ENCODE measurements at places on chromosomes 3 and 15.
A peak's percentile ranks its signal among the peaks of the same experiment; 100 is the strongest.

DNA sequence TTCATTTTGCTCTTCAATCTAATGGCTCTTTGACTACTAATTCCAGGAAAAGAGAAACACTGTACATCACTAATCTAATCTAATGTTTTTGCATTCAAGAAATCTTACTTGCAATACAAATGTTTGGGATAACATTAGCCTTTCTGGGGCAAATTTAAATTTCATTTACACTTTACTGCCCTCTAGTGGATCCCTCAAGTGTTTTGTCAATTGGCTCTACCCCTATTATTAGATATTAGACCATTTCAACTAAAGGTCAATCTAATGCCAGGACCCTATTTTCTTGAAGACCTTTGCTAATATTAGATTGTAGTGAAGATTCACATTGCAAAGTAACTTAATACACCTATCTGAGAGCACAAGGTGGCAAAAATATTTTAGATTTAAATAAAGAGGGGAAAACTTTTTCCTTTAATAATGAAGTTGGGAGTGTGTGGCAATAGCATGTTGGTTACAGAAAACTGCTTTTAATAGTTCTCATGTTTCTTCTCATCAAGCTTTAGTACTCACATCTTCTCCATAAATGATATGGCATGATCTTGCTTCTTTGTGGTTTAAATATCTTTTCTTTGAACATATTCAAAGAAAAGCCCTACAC is 5.0 kb downstream of the C2CD4A start:
- DNase-seq, result no peak

DNA sequence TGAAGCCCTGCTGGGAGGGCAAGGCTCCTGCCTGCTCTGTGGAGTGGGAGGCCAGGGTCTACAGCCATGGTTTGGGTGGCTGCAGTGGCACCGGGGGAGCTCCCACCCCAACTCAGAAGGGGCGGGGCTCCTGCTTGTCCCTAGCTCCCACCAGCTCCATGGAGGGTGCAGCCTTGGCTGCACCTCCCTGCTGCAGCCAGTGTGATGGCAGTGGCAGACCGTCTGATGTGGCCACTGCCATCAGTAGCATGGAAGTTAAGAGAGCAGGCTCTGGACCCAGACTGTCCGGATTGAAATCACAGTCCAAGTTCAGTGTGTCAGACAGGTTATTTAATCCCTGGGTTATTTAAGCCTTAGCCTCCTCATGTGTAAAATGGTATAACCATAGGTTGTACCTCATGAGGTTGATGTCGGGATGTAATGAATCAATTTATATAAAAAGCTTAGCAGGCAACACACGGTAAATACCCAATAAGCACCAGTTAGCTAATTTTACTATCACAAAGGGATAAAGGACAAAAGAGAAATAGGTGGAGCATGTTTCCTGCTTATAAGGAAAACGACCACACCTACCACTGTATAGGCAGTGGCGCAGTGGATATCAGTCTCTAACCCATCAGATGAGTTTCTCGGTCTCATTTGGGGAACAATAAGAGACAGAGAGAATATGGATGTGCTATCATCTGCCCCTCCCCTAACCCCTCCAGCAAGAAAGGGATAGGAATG is 13.1 kb upstream of the NR1I2 start:
- DNase-seq, result no peak

- DNase-seq, result no peak
Observed at GRCh38 chr3:57118254-57118653, 46.9 kb downstream of the IL17RD start.

DNA sequence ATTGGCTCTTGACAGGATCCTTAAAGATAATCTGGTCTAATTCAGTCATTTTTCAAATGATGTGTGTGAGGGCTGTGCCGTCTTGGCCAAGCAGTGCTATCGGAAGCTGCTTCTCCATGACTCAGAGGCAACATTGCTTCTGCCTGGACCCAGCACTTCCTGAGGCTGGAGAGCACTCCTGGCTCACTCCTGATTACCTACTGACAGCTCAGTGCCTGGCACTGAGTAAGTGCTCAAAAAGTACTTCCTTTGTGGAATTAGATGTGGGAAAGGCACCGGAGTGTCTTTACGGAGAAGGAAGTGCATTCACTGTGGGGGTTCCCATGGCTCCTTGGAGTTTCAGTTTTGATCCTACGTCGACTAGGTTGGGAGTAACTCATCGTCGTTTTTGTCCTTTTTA is 86.9 kb upstream of the UBE3A start:
- DNase-seq, result no peak

- peak; percentile 49 for DNase-seq
Observed at GRCh38 chr15:90191794-90192509, 9.2 kb upstream of the SEMA4B start.

DNA sequence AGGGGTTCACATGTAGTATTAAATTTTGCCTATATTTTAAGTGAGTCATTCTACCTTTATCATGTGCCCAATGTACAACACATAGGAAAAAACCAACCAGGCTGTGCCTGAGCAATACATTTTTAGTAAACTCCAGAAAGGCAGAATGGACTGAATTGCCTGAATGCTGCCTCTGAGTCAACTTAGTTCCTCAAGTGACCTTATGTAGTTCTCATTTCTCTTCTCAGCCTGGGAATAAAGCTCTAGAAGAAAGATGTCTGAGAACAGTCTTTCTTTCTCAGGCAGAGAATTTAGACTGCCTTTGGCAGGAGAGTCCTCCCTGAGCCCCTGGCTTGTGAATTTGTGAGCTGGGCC is 13.0 kb downstream of the ST3GAL6 start:
- no peak for DNase-seq

DNA sequence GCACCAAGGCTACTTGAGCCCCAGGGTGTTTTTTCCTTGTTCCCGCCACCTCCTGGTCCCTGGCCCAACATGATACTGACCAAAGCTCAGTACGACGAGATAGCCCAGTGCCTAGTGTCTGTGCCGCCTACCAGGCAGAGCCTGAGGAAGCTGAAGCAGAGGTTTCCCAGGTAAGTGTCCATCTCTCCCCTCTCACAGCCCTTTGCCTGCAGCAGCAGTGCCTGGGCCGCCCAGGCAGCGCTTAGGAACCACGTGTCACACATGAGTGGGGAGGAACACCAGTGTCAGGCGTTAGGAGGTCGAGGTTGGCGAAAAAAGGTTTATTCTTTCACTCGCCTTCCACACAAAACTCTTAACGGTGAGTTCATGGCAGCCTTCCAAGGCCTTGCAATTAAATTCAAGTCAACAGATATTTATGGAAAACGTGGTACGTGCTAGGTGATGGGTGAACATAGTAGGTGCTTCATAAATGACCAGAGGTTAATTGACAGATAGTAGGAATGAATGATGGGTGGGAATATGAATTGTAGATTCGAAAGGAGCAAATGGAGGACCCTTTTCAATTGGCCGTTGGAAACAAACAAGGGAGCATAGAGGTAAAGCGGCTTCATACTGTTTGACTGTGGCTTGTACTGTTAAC is 486 bp downstream of the CDIN1 start:
- DNase-seq, result peak; percentile 6

- no peak for DNase-seq
Observed at GRCh38 chr15:33242669-33243191, 48.2 kb upstream of the FMN1 start.

DNA sequence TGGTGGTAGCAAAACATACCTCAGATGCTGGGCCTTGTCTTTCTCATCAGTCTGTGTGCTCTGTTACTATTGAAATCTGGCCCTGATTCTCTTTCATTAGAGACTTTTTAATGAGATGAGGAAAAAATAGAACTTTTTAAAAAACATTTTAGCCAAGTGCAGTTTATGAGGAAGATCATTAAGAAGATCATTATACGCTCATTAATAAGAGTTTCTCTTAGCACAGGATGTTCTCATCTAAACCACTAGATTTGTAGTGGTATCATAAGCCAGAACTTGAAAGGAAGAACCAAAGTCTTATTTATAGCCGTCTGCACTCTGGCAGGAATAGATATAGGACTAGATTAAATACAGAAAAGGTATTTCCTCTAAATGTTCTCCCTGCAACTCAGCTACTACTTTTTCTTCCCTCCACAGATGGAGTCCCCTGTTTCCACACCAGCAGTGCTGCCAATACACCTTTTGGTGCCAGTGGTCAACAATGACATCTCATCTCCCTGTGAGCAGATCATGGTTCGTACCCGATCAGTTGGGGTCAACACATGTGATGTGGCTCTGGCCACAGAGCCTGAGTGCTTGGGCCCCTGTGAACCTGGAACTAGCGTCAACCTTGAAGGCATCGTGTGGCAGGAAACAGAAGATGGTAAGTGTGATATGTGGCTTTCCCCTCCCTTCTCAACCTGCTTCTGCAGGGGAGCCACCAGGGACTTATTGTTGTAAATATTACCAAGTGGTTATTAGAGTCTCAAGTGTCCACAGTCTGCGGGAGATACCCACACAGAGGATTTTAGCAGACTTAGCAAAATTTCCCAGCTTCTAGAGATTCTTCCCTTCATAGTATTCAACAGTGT is 152.8 kb downstream of the RBPMS2 start:
- DNase-seq, result no peak

DNA sequence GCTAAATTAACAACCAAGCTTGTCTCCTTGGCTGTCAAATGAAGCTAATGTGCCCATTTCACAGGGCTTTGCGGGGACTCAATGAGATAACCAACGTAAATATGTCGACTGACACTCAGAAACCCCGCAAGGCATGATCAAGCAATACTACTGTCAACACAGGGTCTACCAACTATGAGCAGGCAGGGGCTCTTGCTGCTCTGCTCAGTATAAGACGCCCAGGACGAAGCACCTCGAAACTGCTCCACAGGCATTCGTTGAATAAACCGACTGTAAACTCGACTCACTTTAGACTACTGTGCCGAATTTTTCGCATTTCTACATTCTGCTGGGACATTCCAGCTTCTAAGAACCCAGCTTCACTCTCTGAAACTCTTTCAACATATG is 55.0 kb downstream of the FEZF2 start:
- no peak for DNase-seq

GRCh38 chr15:78675617-78676360 is 34.8 kb upstream of the CHRNB4 start:
- DNase-seq, result no peak

DNA sequence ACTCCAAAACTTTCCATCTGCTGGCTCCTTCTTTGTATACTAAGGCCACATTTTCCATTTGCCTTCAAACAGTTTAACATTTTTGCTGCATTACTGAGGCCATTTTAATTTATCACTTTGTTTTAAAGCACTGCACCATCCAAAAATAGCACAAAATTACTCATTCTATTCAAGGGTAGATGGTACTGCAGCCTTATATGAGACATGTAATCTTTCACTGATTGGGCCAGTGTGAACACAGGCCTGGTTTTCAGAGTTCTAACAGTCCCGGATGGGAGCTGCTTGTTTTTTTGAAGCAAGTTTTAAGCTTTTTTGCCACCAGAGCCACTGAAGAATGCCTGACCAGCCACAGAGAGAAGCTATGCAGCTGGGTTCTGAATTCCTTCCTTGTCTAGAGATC is 172.3 kb upstream of the TSC22D2 start:
- DNase-seq, result no peak

- no peak for DNase-seq
Observed at GRCh38 chr3:163523375-163523774, 1554.9 kb downstream of the SI start.

GRCh38 chr15:91468871-91469580 is 369.0 kb downstream of the SV2B start:
- no peak for DNase-seq

- DNase-seq, result no peak
Observed at GRCh38 chr3:16975083-16975482, 90.3 kb downstream of the PLCL2 start.

DNA sequence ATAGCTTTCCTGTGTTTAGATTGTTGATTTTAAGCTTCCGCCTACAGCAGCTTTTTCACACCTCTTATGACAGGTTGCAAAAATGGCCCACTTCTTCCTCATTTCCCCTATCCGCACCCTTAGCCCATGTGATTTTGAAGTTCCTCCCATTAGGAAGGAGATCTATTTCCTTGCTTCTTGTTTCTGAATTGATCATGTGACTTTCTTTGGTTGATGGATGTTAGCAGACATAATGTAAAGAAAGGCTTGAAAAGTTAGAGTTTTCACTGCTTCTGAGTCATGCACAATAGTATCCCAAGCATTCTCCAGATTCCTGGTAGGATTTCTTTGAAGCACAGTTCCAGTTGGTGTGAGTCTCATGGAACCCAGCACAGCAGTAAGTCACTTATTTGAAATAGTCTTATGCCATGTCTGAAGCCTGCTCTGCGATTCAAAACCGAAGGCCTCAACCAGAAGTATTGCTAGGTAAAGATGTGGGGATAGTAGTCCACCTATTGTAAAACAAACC is 76.6 kb downstream of the EDEM1 start:
- DNase-seq, result no peak

DNA sequence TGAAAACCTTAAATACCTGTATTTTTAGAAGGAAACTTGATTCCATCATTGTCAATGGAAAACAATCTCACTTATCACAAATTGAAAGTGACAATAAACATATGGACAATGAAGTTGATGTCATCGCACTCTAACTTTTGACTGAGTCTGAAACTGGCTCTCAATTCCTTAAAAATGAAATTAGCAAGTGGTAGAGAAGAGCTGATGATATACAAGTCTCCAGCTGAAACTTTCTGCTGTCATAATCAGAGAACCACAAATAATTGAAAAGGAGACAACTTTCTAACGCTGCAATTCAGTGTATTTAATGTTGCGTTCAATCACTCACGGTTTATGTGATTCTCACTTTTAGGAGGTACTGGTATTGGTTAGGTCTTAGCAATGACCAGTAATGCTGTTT is 37.5 kb downstream of the EPHB1 start:
- DNase-seq, result no peak

GRCh38 chr3:172153335-172153861 is 114.0 kb downstream of the FNDC3B start:
- peak; percentile 91 for DNase-seq

DNA sequence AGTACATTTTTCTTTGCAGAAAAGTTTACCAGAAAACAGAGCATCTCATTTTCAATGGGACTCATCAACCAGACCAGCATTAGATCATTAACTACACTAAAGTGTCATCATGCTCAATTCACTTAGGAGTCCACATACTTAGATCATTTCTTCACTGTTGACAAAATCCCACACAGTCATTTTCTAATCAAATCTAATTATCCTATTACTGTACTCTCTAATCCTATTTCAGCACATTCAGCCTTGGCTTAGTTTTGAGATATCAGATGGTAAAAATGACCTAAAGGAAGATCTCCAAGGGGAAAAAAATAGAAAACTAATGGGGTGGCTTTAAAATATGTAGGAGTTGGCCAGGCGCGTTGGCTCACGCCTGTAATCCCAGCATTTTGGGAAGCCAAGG is 5.2 kb upstream of the CTXN2 start:
- DNase-seq, result no peak

DNA sequence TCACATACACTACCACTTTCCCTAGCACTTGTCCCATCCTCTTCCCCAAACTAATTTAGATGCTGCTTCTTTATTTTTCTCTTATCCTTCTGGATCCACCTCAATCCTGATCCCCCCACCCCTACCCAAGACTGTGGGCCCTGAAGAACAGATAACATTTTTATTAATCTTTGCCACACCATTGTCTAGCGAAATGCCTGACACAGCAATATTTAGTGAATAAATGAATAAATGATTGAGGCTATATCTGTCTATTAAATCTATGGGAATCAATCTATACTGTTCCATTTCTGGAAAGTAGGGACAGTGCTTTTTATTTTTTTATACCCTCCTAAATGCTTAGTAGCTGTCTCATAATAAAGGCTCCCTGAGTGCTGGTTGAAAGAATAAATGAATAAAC is 32.9 kb upstream of the LRRC3B start:
- no peak for DNase-seq
